ENCODE measurements at places on chromosomes 12 and 14. TPM values are rescaled to one million over a fixed set of nuclear protein-coding genes. Genes with fewer than 3 reads are reported as not detected.

DNA sequence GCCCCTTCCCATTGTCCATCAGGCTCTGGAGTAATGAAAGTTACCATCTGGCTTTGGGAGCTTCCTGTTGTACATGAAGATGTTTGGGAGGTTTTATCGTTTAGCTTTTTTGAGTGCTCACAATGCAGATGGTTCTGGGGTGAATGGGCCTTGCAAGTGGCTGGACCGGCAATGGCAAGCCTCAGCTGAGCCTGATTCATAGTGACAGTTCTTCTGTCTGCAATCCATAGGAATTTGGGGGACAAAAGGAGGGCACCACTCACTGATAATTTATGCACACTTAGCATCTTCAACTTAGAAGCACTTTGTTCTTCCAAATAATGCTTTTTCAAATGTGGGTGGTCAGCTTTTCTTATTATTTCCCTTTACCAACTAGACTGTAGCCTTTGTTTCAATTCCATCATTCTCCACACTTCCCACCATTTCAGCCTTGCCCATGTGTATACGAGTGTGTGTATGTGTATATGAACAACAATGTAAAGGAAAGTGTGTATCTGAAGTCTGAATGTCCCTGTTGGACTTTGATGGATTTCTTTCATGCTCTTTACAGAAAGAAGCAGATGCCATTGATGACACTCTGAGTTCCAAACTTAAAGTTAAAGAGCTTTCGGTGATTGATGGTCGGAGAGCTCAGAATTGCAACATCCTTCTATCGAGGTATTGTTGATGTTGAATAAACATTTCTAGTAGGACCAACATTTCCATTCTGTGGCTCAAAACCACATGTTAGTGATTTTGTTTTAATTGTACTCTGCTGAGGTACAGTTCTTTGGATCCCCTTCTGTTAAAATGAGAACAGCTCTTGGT, 125.5 kb downstream of the GPR135 start:
- no peaks in the 10 kb centered on the region for H3K4me1 ChIP-seq
- DNase-seq = no peak
- no peaks in the 10 kb centered on the region for H3K27me3 ChIP-seq
- peaks cover 6% of the 10 kb centered on the region for H3K36me3 ChIP-seq
- no peak overlapping the region for H3K4me3 ChIP-seq
- H3K27ac ChIP-seq = no peak overlapping the region

DNA sequence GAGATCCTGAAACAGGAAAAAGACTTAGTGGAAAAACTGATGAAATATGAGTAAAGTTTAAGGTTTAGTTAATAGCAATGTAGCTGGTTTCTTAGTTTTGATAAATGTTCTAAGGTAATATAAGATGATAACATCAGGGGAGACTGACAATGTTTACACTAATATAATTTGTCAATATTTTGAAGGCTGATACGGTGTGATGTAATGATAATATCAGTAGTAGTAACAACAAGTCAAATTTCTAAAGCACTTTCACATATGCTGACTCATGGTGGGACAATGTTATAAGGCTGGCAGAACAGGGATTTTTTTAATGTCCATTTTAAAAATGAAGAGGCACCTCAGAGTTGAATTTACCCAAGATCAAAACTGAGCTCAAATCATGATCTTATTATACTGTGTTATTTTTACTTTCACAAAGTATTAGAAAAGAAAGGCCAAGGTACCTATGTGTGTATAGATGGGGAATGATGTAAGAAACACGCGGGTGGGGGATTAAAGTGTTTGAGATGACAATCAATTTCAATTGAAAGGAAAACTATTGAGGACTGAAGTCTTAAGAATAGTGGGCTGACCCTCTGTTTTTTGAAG, 2.4 kb upstream of the FLRT2 start:
- no peak overlapping the region for H3K4me3 ChIP-seq
- no peaks in the 10 kb centered on the region for H3K36me3 ChIP-seq
- DNase-seq = no peak
- no peaks in the 10 kb centered on the region for H3K4me1 ChIP-seq
- no peaks in the 10 kb centered on the region for H3K27me3 ChIP-seq
- H3K27ac ChIP-seq = no peak overlapping the region

GRCh38 chr12:109677279-109677691, 36.3 kb upstream of the FAM222A start:
- no peak overlapping the region for H3K27ac ChIP-seq
- no peaks in the 10 kb centered on the region for H3K27me3 ChIP-seq
- H3K4me3 ChIP-seq = no peak overlapping the region
- no peak for DNase-seq

DNA sequence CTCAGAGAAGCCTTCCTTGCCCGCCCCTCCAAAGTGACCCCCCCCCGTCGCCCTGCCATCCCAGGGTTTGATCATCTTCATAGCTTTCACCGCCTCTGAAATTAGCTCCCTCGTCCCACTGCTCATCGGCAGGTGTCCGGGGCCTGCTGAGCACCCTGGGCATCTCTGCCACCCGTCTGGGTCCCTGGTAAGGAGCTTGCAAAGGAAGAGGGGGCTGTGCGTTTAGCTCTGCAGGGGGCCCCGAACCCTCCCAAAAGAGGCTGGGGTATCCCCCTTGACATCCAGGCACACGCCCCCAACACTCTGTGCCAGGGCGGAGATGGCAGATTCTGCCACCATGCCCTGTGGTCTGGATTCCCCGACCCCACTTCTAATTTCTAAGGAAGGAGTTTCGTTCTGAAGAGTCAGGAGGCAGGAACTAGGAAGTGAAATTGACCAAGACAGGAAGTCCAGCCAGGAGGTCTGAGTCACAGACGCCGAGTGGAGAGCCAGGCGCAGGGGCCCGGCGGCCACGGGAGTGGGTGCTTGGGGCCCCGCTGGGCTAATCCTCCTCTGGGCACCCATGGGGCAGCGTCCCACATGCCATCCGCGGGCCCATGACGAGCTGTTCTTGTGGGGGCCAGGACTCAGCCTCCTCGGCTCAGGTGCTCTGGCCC, 95.7 kb downstream of the RFLNA start:
- H3K27ac ChIP-seq = no peak overlapping the region
- H3K4me3 ChIP-seq = no peak overlapping the region
- peaks cover 27% of the 10 kb centered on the region for H3K4me1 ChIP-seq
- peaks cover 19% of the 10 kb centered on the region for H3K36me3 ChIP-seq
- H3K27me3 ChIP-seq = no peaks in the 10 kb centered on the region

DNA sequence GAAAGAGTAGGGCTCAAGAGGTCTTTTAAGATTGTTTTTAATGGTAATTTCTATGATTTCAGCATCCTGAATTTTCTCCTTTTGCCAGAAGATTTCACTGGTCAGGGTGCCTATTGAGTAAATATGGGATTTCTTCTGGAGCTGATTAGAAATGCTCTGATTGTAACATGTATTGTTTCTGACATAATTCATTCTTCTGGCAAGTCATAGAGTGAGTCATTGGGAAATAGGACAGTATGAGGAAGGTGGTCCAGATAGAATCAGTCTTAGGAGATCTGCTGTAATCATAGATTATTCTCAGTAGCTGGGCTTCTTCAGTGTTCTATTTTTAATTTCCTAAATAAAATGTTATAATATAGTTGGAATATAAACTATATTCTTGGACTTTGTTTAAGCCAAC, 182.0 kb upstream of the NAV3 start:
- no peak overlapping the region for H3K27ac ChIP-seq
- H3K4me3 ChIP-seq = no peak overlapping the region
- no peaks in the 10 kb centered on the region for H3K27me3 ChIP-seq

DNA sequence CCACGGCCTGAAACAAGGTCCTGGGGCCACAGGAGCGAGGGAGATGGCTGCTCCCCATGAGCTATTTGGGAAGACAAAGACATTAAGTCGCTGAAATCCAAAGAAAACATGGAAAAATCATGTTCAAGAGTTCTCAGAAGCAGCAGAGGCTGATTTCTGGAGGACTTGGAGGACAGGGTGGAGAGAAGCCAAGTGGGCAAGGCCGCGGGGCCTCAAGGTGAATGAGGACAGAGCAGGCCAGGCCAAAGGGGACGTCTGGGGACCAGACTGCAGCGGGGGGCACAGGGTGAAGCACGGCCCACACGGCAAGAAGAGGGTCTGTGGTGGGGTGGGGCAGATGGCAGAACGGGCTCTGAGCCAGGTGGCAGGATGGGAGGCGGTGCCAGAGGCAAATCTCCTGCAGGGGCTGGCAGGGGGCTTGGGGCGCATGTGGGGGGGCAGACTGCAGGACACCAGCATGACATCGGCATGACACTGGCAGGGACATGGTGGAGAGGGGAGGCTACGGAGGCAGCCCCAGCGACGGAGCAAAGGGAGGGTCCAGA, 48.9 kb downstream of the RNF34 start:
- H3K27me3 ChIP-seq = no peaks in the 10 kb centered on the region
- no peak overlapping the region for H3K27ac ChIP-seq
- no peak for DNase-seq
- peaks cover 17% of the 10 kb centered on the region for H3K36me3 ChIP-seq

DNA sequence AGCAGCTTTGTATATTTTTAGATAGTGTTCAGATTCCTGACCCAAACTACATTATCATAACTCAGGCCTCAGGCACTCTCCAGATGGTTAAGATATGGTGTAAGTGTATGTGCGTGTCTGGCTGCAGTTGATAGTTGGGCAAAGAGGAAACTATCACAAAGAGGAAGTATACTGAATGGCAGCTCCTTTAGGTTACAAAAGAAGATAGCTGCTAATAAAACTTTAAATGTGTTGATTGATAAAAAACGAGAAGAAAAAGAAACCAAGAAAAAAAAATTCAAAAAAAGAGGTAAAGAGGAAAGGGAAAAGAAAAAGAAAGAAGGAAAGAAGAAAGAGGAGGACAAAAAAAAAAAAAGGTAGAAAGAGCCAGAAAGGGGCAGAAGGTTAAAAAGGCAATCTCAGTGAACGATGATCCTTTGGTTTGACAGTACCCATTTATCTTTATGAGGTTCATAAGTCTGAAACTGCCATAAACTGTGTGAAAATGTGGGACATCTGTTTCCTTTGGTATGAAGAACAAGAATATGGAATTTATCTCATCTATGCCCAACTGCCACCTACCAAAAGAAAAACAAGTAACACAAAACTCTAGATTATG, 42.2 kb downstream of the TAOK3 start:
- no peak overlapping the region for H3K4me3 ChIP-seq
- H3K27ac ChIP-seq = no peak overlapping the region
- H3K27me3 ChIP-seq = no peaks in the 10 kb centered on the region
- DNase-seq = no peak
- H3K4me1 ChIP-seq = peaks cover 5% of the 10 kb centered on the region
- no peaks in the 10 kb centered on the region for H3K36me3 ChIP-seq

The ITGA7 gene
- total RNA-seq = 2.9 TPM

The TAS2R9 gene
- not detected for total RNA-seq

The EFS gene
- total RNA-seq = not detected

The SDR9C7 gene
- total RNA-seq = not detected

The DLK1 gene
- total RNA-seq = not detected
